ENCODE measurements at places on chromosomes 2 and 18. TPM values are rescaled to one million over a fixed set of nuclear protein-coding genes. Genes with fewer than 3 reads are reported as not detected.
A peak's percentile ranks its signal among the peaks of the same experiment; 100 is the strongest.

The UGT1A6 gene
- 0.27 TPM for total RNA-seq

DNA sequence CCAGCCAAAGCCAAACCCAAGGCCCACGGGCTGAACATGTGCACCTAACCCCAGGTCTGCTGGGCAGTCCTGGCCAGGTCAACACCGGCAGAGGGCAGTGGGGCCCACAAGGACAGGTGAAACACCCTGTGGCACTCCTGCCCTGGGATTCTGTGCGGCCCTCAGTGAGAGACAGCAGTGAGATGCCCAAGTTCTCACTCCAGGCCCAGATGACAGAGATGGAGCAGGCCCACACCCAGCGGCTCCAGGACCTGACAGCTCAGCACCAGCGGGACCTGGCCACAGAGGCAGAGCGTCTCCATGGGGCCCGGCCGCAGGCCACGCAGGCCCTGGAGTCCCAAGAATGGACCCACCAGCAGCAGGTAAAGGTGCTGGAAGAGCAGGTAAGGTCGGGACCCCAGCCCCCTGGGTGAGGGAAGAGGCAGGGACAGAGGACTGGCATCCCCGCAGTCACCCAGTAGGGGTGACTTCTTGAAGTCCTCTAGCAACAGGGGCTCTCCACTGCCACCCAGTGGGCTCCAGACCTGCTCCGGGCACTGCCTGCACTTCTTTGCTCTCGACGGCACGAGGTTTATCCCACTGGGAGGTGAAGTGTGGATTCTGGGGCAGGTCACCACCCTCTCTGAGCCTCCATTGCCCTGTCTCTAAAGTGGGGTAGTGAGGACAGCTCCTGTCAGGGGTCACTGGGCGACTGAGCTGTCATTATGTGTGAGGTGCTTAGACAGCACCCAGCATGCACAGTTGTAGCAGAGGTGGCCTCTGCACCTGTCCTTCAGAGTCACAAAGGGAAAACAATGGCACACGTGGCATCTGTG is 8.8 kb upstream of the SNED1 start:
- DNase-seq = no peak

GRCh38 chr2:1601471-1602277 is 142.6 kb downstream of the PXDN start:
- DNase-seq = no peak

DNA sequence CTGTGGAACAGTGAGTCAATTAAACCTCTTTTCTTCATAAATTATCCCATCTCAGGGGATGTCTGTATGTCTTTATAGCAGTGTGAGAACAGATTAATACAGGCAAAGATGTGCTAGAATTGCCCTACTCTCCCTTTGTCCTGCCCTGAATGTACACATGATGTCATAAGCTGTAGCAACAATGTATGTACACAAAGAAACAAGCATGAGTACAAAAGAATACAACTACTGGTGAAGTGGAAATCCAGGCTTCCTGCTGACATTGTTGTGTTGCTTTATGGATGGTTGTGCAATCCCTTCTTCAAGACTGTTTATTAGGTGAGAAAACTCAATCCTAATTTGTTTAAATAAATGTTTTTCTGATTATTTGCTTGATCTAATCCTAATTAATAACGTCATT is 446.6 kb downstream of the DSC3 start:
- no peak for DNase-seq

DNA sequence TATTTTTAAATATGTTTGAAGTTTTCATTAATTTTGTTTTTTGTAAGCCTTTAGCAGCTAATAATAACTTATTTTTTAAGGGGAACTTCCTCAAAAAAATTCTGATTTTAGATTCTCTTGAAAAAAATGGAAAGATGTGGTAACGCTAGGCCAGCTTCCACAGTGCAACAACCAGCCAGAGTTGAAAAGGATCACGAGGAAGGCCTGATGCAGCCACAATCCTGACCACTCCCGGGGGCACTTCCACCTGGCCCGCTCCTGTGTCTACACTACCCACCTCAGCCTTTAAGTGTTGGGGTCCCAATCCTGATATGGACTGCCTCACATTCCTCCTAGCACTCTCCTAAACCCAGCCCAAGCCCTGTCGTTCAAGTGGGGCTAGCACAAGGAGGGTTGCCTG is 101.1 kb downstream of the TMEM17 start:
- DNase-seq = peak; percentile 9

- no peak for DNase-seq
These were observed 148.6 kb downstream of the MAIP1 start for GRCh38 chr2:200104015-200104414.

- DNase-seq = no peak
These were observed 73.9 kb upstream of the SLC14A2 start for GRCh38 chr18:45541421-45541820.

- no peak for DNase-seq
These were observed 87.9 kb downstream of the ZNF804A start for GRCh38 chr2:184685999-184686841.

The DUSP28 gene
- total RNA-seq = 8.3 TPM

- no peak for DNase-seq
These were observed 29.0 kb upstream of the DPYSL5 start for GRCh38 chr2:26818972-26819371.
